ENCODE measurements at places on chromosomes 3 and 15.

- peak; percentile 81 for DNase-seq
Measured at GRCh38 chr3:133927540-133928066, 31.9 kb upstream of the RAB6B start.

GRCh38 chr3:149376718-149377407 is 586 bp downstream of the TM4SF1 start:
- DNase-seq, result no peak

DNA sequence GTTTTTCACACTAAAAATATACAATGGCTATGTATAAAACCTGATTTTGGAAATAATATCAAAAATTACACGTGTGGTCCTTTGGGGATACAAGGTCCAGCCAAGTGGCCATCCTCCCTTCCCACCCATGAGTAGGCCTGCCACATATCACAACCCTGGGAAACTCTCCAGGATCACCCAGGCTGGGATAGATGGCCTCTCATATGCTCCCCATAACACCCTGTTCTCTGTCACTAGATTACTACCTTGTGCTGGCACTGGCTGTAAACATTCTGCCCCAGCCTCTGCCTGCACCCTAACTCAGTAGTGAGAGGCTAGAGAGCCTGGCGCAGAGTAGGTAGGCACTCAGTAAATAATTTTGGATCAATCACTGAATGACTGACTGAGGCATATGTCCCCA is 52.1 kb downstream of the CLDN18 start:
- DNase-seq, result no peak

GRCh38 chr3:63832395-63832794 is 13.3 kb downstream of the C3orf49 start:
- DNase-seq, result no peak

DNA sequence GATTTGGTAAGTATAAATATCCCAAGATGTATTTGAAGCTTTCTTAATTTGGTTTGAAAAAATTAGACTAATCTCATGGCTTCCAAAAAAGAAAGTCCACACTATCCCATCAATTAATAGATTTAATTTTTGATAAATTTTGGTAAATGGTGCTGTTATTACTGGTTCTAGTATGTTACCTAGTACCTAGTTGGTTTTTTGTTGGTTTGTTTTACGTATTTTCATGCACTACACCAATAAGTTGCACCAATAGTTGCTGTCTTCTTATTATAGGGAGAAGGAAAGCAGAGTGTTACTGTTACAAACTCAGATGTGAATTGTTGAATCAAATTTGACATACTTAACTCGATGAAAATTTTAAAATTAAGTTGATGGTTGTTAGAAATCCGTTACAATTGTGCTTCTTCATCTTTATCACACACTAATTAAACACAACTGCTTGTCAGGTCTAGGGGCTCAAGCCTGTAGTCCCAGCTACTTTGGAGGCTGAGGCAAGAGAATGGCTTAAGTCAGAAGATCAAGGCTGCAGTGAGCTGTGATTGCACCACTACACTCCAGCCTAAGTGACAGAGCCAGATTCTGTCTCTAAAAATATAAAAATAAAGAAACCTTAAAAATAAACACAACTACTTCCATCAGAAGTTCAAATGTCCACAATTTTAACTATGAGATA is 23.1 kb upstream of the MBNL1 start:
- no peak for DNase-seq

GRCh38 chr15:41847981-41848380 is 9.3 kb downstream of the PLA2G4B start:
- DNase-seq, result no peak

GRCh38 chr3:52527039-52527731 is 6.5 kb downstream of the NT5DC2 start:
- no peak for DNase-seq

DNA sequence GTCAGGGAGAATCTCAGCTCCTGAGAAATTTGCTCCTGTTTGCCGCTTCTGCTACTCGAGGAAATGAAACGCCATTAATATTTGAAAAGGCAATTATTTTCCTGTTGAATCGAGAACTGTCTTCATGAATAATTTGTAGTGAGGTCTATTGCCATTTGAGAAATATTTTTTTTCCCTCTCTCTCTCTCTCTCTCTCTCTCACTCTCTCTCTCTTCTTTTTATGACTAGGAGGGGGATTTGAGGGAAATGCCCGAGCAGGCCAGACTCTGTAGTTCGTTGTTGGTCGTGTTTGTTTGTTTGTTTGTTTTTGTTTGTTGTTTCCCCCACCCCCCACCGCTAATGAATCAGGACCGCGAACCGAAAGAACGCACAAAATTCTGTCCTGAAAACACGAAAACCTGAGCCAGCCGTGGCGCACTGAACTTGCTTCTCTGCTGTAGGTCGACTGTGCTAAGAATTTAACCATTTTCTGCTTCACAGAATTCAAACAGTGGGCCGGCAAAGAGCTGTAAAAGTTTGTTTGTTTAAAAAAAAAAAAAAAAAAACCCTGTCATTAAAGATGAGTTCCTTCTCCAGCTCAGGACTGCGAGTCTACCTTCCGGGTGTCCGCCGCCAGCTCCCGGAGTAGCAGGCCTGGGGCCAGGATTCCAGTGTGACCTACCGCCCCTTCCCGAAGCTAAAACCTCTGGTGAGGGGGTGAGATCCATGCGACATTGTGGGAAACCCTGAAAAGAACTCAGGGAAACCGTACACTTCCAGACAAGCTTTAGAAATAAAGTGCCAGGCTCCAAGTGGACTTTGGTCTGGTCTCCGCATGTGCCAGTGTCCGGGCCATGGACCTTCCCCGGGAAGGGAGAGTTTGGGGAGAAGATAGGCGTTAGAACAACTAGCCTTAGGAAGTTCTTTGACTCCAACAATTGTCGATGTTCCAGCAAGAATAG is 12.1 kb downstream of the ZIC4 start:
- no peak for DNase-seq

DNA sequence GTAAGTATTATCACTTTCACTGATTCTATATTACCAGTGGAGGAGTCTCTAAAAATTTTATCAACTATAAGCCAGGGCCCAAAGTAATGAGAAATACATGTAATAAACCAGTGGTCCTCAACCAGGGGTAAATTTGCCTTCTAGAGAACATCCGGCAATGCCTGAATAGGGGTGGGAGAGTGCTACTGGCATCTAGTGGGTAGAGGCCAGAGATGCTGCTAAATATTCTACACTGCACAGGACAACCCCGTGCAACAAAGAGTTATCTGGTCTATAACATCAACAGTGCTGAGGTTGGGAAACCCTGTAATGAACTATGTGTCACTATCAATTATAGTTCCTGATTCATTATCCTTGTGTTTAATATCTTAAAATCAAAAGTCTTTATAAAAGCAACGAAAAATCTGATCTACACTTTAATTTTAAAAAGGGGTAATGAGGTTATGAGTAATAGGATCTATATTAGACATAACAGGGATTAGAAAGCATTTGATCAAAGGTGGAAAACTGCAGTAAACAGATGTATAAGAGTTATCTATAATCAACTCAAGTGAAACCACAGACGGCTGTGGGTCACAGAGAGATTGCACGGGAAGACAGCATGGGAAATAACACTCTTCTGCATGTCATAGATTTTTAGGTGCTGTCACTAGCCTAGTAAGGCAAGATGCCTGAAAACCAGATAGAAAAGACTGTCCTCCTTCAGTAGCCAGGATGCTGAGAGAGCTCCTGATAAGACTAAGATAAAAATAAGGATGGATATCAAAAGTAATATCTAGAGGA is 2.0 kb downstream of the LYSMD2 start:
- no peak for DNase-seq

- DNase-seq, result no peak
Measured at GRCh38 chr3:118960876-118961450, 73.7 kb downstream of the IGSF11 start.

- no peak for DNase-seq
Measured at GRCh38 chr3:140467796-140468315, 210.0 kb upstream of the TRIM42 start.

- DNase-seq, result no peak
Measured at GRCh38 chr3:8052659-8053058, 449.0 kb upstream of the LMCD1 start.

DNA sequence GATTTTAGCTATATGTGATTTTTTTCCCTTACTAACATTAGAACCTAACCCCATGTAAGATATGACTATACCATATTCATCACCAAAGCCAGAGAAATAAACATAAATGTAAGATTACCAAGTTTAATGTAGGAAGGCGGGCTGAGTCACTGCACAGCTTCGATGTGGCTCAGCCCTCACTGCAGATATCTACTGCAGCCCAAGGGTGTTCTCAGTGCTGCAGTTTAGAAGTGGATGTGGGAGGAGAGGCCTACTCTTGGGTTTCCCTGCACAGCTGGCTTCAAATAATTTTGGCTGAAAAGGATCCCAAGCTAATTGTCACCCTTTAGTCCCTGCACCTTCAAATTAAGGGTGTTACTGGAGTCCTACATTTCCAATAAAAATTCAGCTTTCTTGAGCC is 9.3 kb downstream of the ARPP19 start:
- peak; percentile 65 for DNase-seq

DNA sequence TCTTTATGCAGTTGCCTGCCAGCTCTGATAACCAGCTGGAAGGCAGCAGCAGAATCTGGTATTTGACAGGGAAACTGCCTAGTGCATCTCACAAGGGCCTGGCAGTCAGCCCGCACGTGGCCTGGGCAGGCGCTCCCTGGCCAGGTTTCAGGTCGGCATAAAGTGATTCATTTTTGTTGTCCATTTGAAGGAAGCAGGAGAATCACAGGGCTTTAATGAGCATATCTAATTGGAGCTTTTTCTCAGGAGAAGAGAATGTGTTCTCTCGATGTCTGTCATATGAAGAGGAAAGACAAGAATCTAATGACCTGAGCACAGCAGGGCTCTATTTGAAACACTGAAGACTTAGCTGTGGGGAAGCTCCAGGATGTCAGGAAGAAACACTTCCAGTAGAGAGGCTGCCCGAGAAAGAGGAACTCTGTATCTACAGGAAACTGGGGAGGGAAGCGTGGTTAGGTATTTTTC is 98.8 kb upstream of the MB21D2 start:
- no peak for DNase-seq

GRCh38 chr15:96296264-96296663 is 34.2 kb upstream of the NR2F2 start:
- no peak for DNase-seq

DNA sequence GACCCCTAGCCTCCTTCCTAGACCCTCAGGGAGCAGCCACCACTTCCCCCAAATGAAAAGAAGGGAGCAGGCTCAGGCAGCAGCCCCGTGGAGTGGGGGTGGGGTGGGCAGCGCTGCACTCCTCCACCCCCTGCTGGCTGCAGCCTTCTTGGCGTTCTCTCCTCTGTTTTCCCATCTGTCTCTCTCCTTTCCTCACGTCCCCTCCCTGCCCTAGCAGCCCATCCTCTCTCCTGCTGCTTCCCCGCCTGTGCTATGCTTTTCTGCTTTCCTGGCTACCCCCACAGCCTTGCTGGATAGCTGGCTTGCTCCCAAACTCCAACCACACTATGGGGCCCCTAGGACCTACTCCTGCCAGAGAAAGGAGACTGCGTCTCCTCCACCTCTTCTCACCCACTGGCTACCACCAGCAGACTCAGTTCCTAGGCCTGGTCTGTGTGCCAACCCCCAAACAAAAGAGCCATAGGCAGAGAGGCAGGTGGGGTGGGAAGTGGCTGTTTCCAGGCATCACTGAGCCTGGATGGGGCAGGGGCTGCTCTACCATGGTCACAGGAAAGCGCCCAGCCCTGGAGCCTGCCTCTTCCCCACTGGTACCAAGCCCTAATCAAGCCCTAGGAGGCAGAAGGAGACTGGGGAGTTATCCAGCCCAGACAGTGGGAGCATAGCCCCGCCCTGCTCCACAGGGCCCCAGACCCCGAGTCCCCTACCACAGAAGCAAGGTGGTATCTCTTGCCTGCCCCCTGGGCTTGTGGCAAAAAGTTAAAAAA is 3.4 kb upstream of the DISP2 start:
- no peak for DNase-seq

DNA sequence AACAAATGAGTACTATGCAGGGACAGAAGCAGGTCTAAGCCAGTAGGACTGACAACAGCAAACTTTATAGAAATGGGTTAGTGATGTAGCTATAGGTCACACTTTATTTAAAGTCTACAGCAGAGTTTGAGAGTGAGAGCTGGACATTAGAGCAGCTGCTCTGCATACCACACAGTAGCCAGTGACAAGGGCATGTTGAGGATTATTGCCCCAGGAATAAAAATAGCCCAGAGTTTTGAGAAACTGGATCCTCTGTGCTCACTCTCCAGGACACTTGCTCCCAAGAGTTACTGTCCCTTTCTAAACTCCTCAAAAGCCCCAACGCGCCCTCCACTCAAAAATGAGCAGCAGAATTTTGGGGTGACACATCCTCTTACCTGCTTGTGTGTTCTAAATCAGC is 21.1 kb downstream of the LRTM1 start:
- DNase-seq, result no peak
